ENCODE measurements at places on chromosomes 13 and 19.

- DNase-seq, result no peak
These were observed 6.7 kb upstream of the MADCAM1 start for GRCh38 chr19:489418-490196.

GRCh38 chr13:33271759-33272158, 13.8 kb downstream of the STARD13 start:
- no peak for DNase-seq

GRCh38 chr13:24147570-24147963, 13.0 kb upstream of the SPATA13 start:
- DNase-seq, result no peak

DNA sequence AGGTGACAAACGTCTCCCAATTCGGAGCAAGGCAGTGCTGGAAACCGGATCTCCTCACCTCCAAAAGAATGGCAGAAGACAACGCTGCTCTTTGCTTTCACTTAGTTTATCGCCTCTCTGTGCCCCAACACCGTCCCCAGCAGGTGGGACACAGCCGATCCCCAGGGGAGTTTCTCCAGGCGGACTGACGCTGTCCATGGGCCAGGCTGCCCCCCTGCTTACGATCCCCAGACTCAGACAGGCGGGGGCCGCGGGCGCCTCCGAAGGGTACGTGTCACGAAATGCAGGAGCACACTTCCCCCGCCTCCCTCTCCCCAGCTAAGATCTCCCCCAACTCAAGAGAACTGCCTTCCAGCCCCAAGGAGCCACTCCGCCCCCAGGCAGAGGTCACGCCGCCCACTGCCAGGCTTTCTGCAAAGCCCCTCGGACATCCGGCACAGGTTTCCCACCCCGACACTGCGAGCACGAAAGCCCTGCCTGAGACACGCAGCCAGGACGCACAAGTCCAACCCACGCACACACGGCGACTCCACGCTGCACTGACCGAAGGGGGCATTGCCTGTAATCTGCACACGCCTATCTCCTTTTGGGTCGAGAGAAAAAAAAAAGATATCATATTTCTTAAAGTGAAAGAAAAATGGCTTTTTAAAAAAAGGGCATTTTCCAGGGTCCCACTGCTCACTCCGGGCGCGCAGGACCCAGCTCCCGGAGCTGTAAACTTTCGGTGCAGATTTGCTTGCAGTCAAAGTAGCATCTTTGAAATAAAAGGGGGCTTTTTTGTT, 2.0 kb downstream of the SPRY2 start:
- peak; percentile 17 for DNase-seq

DNA sequence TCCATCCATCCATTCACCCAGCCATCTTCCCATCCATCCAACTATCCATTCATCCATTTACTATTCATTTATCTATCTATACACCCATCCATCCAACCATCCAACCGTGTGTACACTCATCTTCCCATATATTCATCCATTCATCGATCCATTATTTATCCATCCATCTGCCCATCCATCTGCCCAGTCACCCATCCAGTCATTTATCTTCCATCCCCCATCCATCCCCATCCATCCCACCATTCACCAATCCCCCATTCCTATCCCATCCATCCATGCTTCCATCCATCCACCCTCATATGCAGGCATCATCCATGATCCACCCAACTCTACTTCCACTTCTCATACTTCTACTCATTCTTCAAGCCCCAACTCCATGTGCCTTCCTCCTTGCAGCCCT, 14.0 kb upstream of the HOMER3 start:
- no peak for DNase-seq

DNA sequence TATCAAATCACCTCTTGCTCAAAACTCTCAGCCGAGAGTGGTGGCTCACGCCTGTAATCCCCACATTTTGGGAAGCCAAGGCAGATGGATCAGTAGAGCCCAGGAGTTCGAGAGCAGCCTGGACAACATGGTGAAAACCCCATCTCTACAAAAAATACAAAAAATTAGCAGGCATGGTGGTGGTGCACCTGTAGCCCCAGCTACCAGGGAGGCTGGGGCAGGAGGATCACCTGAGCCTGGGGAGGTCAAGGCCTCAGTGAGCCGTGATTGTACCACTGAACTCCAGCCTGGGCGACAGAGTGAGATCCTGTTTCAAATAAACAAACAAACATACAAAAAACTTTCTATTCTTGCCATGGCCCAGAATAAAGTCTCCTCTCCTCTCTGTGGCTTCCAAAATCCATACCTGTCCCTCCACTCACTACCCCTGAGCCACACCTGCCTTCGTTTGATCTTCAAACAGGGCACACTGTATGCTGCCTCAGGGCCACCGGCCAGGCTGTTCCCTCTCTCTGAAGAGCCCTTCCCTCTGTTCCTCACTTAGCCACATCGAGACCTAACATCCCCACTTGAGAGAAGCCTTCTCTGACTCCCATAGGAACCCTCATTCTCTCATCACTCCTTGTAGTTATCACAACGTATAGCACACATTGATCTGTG, 6.3 kb downstream of the LGI4 start:
- no peak for DNase-seq

- no peak for DNase-seq
These were observed 43.0 kb downstream of the STK24 start for GRCh38 chr13:98533912-98534311.

DNA sequence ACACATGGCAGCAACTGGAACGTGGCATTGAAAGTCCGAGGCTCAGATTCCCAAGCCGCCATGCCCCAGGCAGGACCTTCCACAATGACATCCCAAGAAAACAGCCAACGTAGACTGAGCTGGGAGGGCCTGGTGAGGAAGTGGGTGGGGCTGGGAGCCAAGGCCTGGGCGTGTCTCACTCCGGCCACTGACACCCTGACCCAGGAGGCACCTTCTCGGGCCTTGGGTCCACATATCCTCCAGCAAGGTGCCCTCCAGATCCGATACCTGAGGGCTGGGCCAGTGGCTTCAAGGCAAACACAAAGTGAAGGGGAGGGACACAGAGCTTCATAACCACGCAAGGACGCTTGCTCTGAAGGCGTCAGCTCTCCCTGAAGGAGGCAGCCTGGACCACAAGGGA, 43.0 kb downstream of the RAB20 start:
- DNase-seq, result no peak

DNA sequence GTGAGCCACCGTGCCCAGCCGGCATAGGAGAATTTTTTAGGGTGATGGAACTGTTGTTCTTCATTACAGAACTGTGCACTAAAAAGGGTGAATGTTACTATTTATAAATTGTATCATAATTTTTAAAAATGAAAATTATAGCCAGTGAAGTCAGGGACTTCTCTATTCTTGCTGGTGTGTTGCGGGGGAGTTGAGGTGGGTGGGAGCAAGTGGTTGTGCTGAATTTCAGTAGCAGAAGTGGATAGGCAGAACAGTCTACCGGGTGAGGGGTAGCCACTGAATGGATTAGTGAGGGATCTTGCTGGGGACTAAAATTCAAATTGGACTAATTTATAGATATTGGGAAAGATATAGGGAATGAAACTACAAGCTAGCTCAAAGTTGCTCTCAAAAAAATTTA, 74.0 kb downstream of the CAB39L start:
- DNase-seq, result no peak

GRCh38 chr13:99471221-99472121, 29.8 kb upstream of the TM9SF2 start:
- DNase-seq, result no peak

GRCh38 chr13:44667943-44668342, 91.8 kb upstream of the TSC22D1 start:
- no peak for DNase-seq

- no peak for DNase-seq
These were observed 50.4 kb downstream of the C13orf46 start for GRCh38 chr13:113923376-113924063.

- no peak for DNase-seq
These were observed 1.2 kb upstream of the CXCL17 start for GRCh38 chr19:42443944-42444398.

DNA sequence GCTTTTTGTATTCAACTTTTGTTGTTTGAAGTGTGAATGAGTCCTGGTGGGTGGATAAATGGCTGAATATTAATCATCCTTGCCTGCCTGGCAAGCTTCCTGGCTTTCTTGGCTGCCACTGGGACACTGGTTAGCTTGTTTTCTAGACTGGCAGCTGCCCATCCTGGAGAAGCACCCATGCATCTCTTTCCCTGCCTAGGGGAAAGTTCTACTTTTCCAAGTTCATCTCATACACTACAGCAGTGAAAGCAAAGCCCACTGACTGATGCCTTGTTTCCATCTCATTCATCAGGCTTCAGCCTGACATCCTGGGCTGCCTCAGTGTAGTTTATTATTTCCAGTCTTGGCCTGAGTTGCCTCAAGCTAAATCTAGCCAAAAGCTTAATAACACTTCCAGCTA, 244.8 kb downstream of the PCDH20 start:
- DNase-seq, result no peak

DNA sequence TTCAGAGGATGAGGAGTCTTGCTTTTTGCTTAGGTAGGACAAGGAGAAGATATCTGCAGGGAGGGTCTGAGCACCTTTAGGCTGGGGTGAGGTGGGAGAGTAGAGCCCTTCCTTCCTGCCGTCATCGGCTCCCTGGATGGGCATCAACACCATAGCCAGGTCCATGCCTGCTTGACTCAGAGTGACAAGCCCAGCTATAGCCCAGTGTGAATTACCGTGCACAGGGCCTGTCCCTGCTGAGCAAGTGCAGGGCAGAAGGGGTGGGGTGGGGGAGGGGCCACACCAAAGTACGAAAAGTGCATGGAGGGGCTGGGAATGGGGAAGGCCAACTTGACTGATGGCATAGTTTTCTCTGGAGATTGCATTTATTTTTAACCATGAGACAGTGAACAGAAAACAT, 30.3 kb upstream of the RNF113B start:
- DNase-seq, result no peak

DNA sequence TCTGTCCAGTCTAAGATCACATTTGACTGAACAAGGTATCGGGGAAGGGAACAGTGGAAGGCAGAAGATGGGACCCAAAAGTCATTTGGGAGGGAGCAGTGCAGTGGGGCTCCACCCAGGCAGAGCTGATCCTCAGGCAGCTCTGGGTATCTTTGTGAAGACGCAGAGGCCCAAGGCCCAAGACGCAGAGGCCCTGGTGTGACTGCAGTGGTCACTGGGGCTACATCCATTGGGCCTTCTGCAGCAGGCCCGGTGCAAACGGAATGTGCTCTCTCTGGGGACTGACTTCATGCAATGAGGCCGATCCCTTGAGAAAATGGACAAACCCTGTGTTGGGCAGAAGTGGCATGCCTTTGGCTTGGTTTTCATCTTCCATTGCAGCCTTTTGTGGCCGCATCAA, 463.4 kb upstream of the ZNF507 start:
- no peak for DNase-seq

DNA sequence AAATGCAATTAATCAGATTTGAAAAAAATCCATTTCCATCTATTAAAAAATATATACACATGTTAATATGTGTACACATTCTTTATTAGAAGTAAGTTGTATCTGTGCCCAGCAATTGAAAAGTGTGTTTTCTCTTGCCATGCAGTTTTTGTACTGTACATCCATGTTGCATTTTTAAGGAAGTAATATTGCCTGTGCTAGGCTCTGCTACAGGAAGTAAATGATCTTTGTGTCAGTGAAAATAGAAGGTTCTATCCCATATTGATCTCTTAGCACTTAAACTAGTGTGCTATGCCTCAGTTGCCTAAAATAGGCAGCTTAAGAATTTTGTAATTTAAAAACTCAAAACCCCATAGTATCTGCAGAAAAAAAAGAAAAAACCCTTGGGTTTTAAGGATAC, 122.5 kb downstream of the CDK8 start:
- no peak for DNase-seq

GRCh38 chr13:87130423-87130822, 540.7 kb upstream of the SLITRK5 start:
- no peak for DNase-seq

- no peak for DNase-seq
These were observed 737.7 kb downstream of the PCDH9 start for GRCh38 chr13:66492479-66492878.

DNA sequence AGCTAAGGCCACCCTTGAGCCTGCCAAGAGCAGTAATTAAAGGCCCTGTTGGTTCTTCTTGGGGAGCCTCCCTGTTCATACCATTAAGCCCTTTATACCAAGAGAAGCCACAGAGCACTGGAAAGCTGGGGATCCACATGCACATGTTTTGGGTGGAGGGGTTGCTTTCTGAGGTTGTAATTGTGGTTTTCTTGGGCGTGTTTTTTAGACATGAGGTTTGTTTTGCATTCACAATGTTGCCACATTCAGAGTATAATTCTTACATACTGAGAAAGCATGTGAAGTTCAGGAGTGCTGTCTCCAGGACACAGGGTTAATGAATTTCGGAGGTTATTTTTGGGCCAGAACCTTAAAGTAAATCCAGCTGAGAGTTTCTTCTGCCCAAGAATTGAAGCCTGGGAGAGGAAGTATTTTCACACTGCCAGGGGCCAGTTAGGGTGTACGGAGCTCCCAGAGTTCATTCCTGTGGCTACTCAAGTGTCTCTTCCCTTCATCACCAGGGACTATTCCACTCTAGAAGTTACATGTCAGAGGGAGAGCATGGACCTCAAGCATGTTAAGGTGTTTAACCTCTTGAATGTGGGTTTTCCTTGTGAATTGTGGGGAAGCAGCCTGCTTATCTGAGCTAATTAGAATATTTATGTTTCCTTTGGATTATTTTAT, 37.0 kb downstream of the ZNF136 start:
- DNase-seq, result no peak

DNA sequence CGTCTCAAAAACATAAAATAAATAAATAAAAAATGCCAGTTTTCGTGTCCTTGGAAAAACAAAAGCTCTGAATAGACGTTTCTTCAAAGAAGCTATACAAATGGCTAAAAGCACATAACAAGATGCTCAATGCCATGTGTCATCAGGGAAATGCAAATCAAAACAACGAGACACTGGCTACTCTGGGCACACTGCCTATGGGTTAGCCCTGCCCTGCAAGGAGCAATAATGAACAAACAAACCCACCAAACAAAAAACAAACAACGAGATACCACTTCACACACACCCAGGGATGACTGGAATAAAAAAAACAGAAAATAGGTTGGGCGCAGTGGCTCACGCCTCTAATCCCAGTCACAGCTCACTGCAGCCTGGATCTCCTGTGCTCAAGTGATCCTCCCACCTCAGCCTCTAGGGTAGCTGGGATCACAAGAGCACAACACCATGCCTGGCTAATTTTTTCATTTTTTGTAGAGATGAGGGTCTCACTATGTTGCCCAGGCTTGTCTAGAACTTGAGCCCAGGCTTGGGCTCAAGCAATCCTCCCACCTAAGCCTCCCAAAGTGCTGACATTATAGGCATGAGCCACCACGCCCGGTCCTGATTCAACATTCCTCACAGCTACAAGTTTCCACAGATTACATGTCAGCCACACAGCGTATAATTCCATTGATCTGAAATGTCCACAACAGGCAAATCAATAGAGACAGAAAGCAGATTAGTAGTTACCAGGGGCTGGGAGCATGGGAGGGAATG, 15.5 kb upstream of the ISYNA1 start:
- DNase-seq, result no peak

- DNase-seq, result no peak
These were observed 49.4 kb downstream of the F2RL3 start for GRCh38 chr19:16938211-16938610.

- peak; percentile 82 for DNase-seq
These were observed 1.2 kb downstream of the BLVRB start for GRCh38 chr19:40464059-40465024.

GRCh38 chr13:92317066-92317465, 909.5 kb upstream of the GPC6 start:
- DNase-seq, result no peak

- no peak for DNase-seq
These were observed 302.8 kb downstream of the FOXO1 start for GRCh38 chr13:40363653-40364052.

Data from stimulated activated CD4-positive, alpha-beta T cell treated with anti-CD3 and anti-CD28 coated beads, Interleukin-2, amount 100 ng/mL, for 24 hours (primary cell).